ENCODE measurements at places on chromosomes 6 and 20.

- DNase-seq = peak; percentile 72
These were observed 7.2 kb downstream of the HLA-DMB start for GRCh38 chr6:32933661-32934085.

DNA sequence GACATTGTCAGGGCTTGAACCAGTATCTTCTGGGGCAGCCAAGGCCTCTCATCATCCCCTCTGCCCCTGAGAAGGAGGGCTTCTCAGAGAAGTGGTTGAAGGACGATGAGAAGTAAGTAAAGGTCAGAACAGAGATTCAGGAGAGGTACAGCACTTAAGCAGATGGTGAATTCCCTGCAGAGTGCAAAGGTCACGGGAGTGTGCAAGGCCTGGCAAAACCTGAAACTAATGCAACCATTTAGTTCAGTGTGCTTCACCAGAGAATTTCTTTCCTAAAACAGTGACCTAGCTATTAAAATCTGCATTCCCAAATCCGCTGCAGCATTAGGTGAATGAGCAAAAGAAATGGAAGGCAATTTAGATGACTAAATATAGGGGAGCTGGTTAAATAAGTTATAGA lies 58.4 kb downstream of the TRERF1 start:
- no peak for DNase-seq

GRCh38 chr6:44471271-44471981 lies 83.9 kb downstream of the CDC5L start:
- DNase-seq = no peak

DNA sequence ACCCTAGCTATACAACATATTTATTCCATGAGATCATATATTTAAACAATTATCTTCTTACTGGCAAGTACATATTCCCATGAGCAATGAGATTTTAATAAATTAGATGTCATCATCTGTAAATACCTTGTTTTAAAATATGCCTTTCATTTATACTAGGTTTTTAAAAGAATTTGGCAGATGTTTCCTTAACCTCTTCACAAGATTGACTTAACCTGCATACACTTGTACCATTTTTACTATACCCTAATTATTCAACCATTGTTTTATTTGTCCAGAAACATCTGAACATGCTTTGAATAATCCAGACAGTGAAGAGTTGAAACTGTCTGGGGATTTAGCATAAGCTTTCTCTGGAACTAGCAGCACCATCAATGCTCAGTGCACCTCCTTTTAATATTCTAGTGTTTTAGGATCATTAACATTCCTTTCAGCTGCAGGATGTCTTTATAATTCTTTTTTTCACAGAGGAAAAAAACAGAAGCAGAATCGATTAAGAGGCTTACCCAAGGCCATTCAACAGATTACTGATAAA lies 188.0 kb upstream of the TENT5A start:
- peak; percentile 27 for DNase-seq

GRCh38 chr20:3367089-3367488 lies 40.4 kb downstream of the DNAAF9 start:
- DNase-seq = no peak

- peak; percentile 48 for DNase-seq
These were observed 1.2 kb downstream of the DCBLD1 start for GRCh38 chr6:117483645-117484016.

DNA sequence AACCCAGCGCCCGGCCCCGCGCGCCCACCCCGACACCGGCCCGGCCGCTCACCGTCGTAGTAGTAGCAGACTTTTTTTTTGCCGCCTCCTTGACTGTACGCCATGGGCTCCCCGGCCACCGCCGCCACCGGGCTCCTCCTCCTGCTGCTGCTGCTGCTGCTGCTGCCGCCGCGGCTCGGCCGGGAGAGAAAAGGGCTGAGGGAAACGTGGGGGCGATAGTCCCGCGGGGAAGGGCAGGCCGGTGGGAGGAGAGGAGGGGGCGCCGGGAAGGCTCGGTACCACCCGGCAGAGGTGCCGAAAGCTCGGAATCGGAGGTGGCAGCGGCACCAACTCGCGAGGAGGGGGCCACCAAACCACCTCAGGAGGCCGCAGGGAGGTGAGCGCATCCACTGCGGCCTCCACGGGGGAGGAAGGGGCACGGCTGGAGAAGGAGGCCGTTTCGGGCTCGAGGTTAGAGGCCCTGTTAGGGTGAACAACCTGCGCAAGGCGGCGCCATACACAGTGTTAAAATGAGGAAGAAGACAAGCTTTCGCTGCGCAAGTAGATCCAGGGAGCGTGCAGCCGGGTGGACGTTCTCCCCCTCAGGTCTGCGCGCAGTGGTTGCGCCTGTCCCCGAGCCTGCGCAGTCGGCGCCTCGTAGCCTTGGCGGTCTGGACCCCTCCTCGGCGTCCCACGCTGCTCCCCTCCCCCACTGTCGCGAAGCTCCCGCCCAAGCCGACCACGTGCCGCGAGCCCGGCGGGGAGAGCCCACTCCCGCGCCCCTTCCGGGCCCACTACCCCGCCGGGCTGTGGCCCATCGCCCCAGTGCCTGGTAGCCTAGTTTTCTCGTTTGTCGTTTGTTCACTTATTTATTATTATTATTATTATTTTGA lies at the start of gene HDAC2:
HDAC2 (minus strand) TSS at position 344 of the 872 bp plus-strand sequence; CDS start at position 104, 240 bp downstream.
- DNase-seq = peak; percentile 80

- DNase-seq = peak; percentile 35
These were observed 341.8 kb downstream of the SYNE1 start for GRCh38 chr6:152295346-152295745.

DNA sequence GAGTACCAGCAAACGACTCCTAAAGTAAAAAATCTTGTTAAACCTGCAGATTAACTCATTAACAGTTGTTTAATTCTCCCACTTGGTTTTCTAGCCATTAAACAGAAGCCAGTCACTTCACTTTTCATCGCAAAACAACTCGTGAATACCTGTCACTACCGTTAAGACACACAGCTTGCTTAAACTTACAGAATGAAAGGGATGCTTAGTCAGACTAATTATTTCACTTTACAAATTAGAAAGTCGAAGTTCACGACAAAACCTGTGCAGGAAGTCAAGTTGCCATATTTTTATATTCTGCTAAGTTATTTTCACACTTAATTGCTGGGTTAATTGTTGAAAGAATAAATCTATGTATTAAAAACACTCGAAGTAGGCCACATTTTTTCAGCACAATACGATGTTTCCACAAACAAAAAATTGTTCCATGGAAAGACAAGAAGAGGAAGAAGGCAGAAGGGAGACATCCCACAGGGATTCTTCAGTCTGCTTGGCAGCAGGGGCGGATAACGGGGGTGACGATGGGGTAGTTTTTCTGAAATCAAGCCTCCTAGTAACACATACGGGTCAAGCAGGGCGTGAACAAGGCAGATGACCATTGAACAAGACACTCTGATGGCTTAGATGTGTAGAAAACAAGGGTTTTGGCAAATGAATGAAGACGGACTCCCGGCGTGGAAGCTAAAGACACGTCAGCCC lies 933 bp downstream of the SSR1 start:
- DNase-seq = peak; percentile 53

GRCh38 chr6:45619211-45619760 lies 241.6 kb upstream of the SUPT3H start:
- peak; percentile 27 for DNase-seq

DNA sequence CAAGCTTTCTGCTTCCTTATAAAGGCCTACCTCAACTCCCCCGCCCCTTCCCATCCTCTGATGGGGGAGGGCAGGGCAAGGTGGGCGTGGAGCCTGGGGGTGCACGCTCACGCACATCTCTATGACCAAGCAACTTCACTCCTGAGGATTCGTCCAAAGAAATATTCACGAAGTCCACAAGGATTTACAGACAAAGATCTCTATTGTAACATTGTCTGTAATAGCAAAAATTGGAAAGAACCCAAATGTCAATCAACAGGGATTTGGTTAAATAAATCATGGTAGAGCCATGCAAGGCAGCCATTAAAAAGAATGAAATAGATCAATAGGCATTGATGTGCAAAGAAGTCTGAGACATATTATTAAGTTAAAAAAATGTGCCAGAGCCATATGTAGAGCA lies 130.4 kb upstream of the AFDN start:
- DNase-seq = no peak

DNA sequence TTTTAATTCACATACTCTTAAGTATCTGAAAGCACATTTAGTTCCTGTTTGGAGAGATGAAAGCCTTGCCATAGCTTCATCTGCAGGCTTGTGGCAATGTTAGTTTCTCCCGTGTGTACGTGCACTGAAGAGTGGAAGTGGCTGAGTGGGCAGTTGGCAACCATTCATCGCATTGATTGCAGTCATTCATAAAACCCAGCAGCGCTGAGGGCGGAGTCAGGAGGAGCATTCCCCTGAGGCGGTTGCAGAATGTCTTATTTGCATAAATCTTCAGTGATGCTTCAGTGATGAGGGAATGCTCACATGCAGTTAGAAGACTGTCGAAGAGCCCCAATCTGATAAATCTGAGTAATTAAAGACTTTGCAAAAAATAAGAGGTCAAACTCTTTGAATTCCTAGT lies 79.1 kb downstream of the RIMS1 start:
- no peak for DNase-seq

DNA sequence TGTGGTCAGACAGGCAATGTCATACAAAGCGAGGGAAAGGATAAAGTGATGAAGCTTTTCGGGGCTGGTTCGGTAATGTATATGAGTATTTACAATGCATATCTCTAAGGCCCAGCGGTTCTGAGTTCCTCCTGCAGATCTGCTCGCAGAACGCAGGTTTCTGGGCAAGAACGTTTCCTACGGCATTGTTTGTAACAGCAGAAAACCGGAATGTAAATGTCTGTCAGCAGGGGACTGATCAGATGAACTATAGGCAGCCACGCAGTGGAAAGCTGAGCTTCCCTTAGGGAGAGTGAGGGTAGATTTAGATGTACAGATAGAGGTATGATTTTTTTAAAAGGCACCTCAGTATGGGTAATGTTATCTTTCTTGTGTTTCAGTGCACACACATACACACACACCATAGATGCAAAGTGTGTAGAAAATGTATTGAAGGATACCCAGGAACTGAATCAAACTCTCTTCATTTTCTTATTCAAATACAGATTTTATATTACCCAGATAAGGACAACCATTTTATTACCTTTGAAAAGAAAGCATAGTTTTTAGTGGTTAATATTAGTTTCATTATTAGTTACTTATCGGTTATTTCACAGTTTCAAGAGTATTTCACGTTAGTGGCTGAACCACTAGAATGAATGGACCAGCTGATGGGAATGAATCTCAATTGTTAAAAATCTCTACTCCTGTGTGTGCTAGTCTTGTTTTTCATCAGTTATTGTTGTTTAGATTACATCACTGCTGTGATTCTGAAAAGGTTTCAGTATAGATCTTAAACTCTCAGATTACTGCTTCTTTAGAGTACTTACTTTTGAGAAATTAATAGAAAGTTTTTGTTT lies 56.2 kb downstream of the SNX9 start:
- DNase-seq = no peak

GRCh38 chr6:131377112-131377705 lies 195.8 kb upstream of the ARG1 start:
- DNase-seq = no peak

- no peak for DNase-seq
These were observed 6.0 kb downstream of the ANKRD60 start for GRCh38 chr20:58222446-58222845.

DNA sequence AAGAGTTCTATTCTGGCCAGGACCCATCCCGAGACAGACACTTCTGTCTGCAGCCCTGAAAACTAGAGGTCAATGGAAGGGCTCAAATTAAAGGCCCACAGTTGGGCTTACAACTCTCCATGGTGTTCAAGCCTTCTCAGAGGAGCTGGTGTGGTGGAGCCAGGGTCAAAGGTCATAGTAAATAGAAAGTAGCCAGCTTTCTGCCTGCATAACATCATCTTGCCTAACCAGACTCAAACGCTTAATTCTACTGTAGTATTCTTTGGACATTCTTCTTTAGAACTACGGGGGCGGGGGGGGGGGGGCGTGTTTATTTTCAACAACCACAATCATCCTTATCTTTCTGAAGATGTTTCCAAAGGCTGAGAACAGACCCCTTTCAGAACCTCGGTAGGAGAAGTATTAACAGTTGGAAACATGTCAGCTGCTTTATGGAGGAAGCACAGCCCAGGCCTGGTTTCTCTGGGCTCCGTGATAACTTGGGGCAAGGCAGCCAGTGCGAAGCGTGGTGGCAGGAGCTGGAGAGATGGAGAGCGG lies 1.5 kb upstream of the RREB1 start:
- no peak for DNase-seq

GRCh38 chr6:68834551-68834950 lies 199.5 kb downstream of the ADGRB3 start:
- peak; percentile 16 for DNase-seq

DNA sequence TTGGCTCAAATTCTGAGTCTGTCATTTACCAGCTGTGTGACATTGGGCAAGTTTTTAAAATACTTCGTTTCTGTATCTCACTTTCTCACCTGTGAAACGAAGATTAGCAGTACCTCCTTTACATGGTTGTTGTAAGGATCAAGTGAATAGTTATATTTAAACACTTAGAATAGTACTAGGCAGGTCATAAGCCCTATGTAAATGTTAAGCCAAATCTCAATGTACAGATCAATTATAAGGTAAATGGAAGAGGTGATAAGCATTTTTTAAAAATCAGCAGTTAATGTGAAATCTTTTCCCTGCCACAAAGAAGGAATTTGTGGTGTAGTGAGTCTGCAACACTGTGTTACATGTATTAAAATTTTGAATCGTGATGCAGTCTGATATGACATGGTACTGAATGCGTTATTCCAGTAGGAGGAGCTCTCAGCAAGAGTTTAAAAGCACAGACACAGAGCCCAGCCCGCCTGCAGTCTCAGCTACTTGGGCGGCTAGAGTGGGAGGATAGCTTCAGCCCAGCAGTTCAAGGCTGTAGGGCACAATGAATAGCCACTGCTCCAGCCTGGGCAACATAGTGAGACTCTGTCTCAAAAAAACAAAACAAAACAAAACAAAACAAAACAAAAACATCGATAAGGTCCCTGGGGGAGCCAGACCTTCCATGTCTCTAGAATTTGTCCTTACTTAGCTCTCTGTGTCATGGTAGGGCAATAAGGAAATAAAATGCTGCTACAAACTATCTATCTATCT lies 46.0 kb downstream of the GTF2H5 start:
- DNase-seq = peak; percentile 79

DNA sequence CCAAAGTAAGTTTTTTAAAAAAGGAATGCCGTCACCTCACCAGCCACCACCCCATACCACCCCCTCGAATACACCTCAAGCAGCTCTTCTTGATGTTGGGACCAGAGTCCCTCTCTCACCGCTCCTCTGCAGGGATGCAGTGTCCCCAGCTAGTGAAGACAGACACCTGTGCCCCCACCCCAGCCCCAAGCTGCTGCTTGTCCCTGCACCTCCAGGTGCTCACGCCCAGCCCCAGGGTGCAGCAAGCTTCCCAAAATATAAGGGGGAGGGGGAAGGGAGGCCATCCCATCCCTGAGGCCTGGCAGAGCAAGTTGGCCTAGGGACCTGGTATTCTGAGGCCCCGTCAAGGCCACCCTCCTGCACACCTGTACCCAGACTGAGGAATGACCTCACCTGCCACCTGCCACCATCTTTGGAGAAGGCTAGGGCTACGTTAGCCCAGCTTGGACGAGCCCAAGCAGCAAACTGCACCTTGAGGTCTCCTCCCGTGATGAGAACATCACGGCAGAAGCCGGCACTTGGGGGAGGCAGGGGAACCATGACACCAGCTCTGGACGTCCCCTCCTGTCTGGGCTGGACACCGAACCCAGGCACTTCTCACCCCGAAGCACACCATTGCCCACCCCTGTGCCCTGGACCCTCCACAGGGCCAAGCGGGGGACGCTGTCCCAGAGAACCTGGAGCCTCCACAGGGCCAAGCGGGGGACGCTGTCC lies 25.9 kb downstream of the YTHDF1 start:
- DNase-seq = no peak

Measured in fibroblast of skin of back (primary cell).